ENCODE measurements at places on chromosomes 2 and 18. TPM values are rescaled to one million over a fixed set of nuclear protein-coding genes. Genes with fewer than 3 reads are reported as not detected.

GRCh38 chr2:187232749-187233148, 215.3 kb downstream of the CALCRL start:
- no peak for DNase-seq

- DNase-seq = no peak
Measured at GRCh38 chr18:76385681-76385975, 109.4 kb downstream of the ZNF516 start.

GRCh38 chr2:3762771-3763447, 59.5 kb downstream of the DCDC2C start:
- DNase-seq = no peak

Gene RNU2-63P
- total RNA-seq = not detected
